ENCODE measurements at places on chromosomes 3 and 15.

GRCh38 chr3:158050461-158050860 lies 55.8 kb downstream of the SHOX2 start:
- DNase-seq, result no peak

GRCh38 chr3:129018271-129018670 lies 17.2 kb downstream of the EFCC1 start:
- DNase-seq, result no peak

- no peak for DNase-seq
Measured at GRCh38 chr3:171173736-171174135, 147.2 kb upstream of the SLC2A2 start.

DNA sequence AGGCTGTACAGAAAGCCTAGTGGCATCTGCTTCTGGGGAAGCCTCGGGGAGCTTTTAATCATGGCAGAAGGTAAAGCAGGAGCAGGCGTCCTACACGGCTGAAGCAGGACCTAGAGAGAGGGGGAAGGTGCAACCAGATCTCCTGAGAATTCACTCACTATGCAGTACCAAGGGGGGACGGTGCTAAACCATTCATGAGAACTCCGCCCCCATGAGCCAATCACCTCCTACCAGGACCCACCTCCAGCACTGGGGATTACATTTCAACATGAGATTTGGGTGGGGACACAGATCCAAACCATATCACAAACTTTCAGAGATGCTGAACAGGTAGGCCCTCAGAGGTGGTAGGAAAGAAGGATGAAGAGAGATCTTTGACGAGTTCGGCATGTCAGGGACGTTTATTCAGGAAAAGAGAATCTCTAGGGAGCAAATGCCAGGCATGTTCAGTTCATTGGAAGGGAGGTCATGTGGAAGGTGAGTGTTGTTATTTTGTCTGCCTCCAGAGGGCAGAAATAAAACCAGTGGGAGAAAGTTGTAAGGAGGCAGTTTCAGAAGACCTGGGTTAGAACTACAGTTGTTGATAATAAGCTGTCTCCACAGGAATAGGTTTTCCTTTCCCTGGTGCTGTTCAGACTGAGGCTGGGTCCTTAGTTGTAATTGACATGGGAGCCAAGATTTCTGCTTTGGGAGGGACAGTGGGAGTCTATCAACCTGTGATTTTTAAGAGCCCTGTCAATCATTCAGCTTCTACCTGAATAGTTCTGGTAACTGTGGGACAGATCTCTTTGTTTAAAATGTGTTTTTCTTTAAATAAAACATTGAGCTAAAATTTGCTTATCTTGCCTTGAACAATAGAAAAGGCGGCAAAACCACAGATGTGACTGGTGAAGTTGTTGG lies 4.3 kb upstream of the FNDC3B start:
- no peak for DNase-seq

- no peak for DNase-seq
Measured at GRCh38 chr3:16359331-16359730, 94.3 kb downstream of the OXNAD1 start.

DNA sequence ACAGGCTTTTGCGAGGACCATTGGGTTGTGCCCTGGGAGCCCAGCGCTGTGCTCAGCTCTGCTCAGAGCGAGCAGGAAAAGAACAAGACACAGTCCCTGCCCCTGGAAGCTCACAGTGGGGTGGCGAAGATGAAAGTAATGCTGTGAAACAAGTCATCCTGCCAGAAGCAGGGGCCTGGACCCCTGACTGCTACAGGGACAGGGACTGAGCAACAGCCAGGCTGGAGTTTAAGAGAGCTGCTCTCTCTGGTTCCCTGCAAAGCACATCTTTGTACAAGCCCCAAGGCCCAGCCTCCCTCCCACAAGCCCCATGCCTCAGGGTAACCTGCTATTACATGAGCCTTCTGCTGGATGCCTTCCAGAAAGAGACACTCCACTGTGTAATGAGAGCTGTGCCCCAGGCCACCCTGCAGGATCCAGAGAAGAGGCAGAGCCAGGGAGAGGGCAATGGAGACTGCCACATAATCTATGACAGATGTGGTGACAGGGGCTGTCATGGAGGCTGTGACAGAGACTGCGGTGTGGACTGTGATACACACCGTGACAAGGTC lies 7.1 kb upstream of the HCN4 start:
- no peak for DNase-seq

- DNase-seq, result no peak
Measured at GRCh38 chr15:73839699-73840377, 33.5 kb upstream of the TBC1D21 start.

DNA sequence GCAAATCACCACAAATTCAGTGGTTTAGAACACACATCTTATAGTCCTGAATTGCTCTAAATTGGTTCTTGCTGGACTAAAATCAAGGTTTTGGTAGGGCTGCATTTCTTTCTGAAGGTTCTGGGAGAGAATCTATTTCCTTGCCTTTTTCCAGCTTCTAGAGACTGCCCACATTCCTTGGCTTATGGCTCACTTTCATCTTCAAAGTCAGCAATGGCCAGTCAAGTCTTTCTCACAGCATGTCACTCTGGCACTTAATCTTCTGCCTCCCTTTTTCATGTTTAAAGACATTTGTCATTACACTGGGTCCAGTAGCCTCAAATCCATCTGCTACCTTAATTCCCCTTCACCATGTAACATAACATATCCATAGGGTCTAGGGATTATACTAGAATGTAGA lies 149.0 kb downstream of the NEK10 start:
- DNase-seq, result no peak

DNA sequence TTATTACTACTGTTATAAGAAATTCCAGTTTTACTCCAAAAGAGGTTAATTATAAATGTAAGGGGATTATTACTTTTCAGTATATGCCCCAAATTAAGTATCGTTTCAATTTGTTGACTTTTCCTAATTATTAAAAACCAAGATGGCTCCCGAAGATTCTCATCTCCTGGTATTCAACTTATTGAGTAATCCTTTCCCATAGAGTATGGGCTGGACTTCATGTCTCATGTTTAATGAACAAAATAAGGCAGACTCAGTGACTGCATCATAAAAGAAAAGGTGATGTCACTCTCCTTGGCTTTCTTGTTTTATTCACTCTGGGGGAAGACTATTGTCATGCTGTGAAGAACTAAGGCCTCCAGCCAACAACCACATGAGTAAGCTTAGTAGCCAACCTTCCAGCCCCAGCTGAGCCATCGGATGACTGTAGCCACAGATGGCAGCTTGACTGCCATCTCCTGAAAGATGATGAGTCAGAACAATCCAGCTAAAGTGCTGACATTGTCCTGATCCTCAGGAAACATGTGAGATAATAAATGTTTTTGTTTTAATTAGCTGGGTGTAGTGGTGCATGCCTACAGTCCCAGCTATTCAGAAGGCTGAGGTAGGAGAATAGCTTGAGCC lies 17.3 kb downstream of the IGF2BP2 start:
- no peak for DNase-seq

DNA sequence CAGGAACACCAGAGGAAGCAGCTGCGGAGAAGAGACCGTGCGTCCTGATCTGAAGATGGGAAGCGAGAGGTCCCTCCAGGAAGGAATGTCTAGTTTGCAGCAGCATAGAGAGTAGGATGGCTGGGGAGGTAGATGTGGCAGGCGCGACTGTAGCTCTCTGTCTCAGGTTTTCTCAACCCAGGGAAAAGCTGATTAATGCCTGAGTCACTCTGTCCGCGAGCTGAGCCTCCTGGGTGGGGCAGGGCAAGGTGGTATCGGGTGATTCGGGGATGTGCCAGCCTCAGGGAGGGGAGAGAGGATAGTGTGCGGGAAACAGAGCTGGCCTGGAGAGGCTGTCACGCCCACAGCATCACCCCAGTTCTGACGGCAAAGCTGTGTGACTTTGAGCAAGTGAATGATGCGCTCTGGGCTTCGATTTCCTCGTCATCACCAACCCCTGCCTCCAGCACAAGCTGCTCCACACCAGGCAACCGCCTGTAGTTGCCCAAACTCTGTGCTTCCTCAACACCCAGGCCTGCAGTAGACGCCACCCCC lies 28.4 kb downstream of the CPN2 start:
- DNase-seq, result no peak
